ENCODE measurements at places on chromosomes 2 and 18.

DNA sequence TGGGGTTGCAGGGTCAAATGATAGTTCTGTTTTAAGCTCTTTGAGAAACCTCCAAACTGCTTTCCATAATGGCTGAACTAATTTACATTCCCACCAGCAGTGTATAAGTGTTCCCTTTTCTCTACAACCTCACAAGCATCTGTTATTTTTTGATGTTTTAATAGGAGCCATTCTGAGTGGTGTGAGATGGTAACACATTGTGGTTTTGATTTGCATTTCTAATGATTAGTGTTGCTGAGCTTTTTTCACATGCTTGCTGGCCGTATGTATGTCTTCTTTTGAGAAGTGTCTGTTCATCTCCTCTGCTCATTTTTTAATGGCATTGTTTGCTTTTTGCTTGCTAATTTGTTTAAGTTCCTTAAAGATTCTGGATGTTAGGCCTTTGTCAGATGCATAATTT is 107.7 kb downstream of the PDE11A start:
- DNase-seq, result no peak

- no peak for DNase-seq
These were observed 197.6 kb upstream of the SP5 start for GRCh38 chr2:170517538-170517937.

DNA sequence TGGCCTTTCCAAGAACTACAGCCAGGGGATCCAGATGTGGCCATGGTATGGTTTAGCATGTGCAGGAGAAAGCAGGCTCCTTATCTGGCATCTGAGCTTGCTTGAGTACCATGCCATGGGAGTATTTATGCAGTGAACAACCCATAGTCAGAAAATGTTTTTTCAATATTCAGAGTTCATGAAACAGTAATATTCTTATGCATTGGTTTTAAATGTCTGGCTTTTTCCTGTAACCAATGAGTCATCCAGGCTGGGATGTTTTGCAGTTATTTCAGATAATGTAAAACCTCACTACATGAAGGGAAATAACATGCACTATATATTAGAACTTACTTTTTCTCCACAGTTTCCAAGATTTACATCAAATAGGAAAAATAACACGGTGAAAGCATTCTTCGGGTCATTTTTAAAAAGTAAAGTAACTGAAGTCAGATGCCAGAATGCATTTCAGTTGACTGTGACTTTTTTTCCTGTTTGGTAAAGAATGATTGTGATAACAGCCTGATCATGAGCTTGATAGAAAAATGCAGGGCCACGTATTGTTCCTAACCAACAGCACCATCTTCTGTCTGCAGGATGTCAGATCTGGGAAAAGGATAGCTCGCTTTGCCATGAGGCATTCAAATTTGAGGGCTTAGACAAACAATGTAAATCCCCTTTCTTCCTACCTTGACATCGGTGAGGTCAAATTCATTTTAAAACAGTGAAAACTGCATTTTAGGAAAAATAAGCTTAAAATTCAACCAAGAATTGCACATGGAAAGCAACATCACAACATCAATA is 152.8 kb downstream of the DSC3 start:
- DNase-seq, result no peak

GRCh38 chr2:67579806-67580205 is 182.7 kb downstream of the ETAA1 start:
- no peak for DNase-seq

DNA sequence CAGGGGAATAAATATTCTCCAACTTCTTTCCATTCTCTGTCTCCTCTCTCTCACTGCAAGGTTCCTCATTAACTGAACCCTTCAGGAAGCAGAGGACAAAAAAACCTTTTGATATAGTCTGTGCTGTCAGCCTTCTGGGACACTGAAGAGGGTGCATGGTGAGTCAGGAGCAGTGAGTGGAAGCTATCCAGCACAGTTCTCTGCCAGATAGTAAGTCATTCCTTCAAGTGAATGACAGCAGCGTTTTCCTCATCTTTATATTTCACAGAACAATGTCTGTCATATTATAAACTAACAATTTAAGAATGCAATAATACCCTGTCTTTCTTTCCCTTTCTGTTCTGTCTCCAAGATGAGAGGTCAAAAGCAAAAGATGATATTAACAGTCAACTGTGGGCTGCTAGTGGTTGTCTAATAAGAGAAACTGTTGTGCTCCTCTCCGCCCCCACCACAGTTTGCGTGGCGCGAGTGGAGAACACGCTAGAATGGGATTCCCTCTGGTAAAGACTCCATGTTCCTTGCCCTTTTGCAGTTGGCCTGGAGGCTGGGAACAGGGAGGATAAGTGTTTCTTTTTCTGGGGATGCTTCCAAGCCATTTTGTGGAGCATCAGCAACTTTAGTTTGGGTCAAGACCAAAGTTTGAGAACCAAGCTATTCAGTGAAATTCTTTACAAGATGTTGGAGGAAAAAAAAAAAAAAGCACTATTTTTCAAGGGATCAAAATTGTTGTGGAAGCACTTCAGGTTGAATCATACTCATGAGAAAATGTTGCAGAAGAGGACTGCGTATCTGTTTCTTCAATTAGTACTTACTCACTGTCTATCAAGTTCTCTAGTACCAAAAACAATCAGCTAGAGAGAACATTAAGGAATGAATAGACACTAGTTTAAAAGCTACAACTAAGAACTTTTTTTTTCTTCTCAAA is 430.2 kb downstream of the SETBP1 start:
- no peak for DNase-seq

DNA sequence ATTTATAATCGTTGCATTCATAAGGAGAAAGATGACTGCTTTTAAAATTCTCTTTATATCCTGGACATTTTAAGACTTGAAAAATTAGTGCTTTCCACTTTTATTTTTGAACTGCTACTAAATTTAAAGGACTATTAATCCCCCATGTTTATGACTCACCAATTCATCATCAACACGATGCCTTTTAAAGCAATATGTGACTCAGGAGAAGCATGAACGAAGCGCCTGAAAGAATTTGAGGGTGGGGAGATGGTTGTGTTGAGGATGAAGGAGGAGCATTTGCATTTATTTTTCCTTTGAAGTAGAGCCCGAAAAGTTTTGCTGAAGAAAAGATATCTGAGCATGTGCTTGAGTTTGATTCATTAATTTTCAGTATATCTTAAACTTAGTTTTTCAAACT is 192.2 kb upstream of the LRRTM1 start:
- DNase-seq, result no peak

DNA sequence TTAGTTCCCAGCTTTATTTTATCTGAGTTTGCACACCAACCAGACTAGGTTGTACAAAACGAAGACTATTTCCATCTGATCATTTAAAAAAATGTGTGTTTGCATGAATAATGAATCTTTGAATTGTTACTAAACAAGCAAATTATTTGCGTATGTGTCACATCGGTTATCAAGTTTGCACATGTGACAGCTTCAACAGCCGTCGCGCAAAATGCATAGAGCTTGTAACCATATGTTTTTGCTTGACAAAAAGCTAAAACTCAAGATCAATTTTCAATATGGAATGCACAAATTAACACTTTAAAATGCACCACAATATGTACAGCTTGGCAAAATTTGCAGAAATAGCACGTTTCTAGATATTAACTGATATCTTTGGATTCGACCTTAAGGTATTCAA is 184.1 kb downstream of the PTGR3 start:
- DNase-seq, result no peak

DNA sequence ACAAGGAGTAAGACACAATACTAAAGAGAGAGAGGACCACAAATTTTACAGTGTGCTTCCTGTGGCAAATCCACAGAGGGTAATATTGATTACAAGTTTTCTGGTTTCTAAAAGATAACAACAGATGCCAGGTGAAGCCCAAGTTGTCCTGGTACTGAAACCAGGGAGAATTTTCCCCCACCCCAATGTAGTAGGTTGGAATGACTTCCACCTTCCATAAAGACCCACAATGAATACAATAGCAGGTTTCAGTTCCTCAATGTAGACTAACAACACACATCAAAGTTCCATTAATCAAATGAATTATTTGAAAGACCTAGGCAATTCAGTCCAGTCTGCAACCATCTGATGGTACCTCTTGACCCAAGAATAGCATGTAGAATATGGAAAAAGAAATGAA is 44.0 kb upstream of the TMEM247 start:
- DNase-seq, result no peak

DNA sequence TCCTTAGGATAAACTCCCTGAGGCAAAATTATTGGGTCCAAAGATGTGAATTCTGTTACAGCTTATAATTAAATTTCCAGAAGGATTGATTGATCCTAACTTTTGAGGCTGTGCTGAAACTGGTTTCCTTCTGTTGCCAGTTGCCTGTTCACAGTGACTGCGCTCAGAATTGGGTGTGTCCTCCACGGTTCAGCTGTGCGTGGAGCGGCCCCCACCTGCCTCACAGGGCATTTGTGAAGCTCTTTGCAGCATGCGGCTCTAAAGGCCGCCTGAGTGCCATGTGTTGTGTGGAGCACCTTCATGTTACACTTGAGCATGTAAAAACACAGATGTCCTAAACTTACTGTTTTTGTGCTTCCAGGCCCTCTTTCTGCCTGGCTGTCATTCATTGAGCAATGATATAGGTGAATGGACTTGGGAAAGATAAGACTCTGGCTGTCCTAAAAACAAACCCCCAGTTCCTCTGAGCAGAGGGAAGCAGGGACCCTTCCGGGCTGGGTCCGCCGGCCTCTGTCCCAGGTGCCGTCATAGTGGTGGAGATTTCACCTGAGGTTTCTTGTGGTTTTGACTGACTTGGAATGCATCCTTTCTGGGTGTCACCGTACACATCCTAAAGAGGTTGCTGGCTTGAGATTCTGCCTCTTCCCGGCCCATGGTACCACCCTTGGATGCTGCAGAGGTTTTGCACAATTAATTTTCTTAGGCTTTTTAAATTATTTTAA is 173.6 kb downstream of the LDLRAD4 start:
- no peak for DNase-seq

- no peak for DNase-seq
These were observed 91.4 kb downstream of the ACSL3 start for GRCh38 chr2:222952204-222952603.

GRCh38 chr2:218406949-218407618 is 7.4 kb downstream of the CTDSP1 start:
- no peak for DNase-seq

DNA sequence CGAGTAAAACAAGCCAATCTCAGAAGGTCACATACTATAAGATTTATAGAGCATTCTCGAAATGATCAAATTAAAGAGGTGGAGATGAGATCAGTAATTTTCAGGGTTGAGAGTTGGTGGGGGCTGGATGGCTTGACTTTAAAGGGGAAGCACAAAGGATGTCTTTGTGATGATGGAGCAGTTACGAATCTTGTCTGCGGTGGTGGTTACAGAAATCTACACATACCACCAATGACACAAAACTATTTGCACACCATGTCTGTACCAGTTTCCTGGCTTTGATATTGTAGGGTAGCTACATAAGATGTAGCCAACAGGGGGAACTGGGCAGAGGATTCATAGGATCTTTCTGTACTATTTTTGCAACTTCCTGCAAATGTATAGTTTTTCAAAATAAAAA is 190.6 kb upstream of the SMIM21 start:
- DNase-seq, result no peak

DNA sequence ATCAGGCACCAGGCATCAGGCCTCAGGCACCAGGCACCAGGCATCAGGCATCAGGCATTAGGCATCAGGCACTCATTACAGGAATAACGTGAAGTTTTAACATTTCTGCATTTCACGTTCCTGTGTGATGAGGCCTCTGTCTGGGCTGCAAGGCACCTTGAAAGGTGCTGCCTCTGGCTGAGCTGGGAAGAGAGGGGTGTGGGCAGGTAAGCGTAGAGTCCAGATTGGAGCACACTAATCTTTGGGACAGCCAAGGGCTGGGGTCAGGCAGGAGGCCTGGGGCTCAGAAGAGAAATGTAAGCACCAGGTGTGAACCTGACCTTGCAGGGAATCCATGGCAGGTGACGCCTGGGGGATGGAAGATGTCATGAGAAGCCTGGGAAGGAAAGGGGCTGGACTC is 25.3 kb upstream of the SNTG2 start:
- no peak for DNase-seq

DNA sequence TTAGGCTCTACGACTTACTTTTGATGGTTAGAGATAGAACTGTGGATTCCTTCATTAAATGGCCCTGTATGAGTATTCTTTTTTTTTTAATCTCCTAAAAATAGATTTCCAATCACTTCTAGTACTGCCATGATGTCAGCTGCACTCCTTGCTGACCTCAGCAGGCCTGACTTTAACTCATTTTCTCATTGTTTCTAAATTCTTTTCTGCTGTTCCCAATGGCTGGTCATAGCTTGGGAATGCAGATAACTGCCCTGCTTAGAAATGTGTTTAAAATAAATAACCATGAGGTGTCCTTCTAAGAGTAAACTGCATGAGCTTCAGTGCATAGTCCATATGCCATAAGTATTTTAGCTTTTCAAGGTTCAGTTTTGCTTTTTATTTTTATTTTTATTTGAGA is 15.7 kb downstream of the CCDC85A start:
- DNase-seq, result no peak

DNA sequence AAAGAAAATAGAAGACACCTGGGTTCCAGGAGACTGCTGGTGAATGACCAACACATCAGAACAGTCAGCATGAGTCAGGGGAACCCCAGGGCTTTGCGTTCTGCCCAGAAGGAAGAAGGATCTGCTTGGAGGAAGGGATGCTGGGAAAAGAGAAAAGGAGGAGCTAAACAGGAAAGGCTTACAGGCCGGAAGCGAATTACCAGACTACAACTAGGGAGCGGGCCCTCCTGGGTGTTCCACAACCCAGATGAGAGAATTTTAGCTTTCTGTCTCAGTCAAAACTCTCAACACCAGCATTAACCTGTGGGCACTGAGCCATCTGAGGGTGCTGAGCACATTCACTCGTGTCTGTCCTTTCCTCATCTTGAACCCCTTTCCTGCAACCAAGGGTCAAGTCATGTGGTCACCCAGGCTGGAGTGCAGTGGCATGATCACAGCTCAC is 19.2 kb downstream of the CDC42EP3 start:
- DNase-seq, result no peak

DNA sequence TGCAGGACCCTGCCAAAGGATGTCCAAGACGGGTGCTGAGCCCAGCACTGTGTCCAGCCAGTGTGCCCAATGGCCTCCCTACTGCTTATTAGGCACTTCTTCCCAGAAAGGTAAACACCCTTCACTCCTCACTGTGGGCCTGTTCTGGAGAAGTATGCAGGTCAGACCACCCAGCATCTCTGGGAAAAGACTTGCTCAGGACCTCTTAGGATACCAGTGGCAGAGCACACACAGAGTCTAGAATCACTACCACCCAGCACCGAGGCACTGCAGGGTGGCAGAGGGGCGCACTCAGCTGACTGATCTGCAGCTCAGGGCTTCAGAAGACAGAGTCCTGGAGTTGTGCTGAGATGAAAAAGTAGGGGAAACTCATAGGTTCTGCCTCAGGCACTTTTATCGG is 25.8 kb downstream of the XDH start:
- DNase-seq, result no peak
